Muscle of back (tissue), 13 donors: ENCODE measurements at places on chromosomes 6 and 20.
A peak's percentile ranks its signal among the peaks of the same experiment; 100 is the strongest.

DNA sequence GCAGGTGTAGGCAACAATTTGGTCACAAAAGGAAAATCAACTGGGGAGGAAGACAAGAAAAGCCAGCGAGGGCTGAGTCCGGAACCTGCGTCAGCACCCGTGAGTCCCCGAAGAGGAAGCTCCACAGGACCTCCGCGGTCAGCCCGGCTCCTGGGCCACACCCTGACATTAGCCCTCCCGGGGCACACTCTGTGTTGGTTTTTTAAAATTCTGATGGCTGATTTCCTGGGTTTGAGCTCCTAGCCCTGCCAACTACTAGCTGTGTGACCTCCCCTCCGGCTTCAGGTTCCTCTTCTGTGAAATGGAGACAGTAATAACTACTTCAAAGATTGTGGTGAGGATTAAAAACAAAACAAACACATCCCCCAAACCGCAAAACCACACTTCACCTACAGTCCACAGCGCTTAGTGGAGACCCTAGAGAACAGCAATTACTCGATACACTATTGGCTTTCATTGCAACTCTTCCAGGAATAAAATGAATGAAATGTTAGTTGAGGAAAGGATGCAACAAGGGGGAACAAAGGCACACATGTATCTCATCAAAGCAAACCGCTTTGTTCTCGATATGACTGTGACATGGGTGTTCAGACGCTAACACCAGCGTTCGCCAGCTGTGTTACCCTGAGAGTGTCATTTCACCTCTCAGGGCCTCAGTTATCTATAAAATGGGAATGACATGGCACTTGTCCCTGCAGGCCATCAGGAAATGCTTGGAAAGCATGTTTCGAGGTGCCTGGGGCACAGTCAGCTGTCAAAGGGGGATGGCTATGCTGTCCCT is 985 bp downstream of the ZBP1 start:
- no peak for DNase-seq

DNA sequence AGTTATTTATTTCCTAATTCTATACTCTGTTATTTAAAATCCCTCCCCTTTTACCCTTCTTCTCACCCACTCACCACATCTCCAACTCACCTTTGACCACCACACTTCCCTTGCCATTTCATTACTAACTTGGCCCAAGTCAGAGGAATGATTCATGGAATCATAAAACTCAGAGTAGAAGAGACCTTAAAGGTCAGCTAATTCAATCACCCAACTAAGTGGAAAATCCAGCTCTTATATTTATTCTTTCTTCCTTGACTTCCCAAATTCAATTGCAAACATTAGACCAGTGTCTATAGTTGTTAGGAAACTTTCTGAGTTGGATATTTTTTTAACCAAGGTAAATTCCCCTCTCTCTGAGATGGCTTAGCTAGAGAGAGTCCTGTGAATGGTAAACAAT is 26.5 kb upstream of the HEY2 start:
- no peak for DNase-seq

GRCh38 chr6:157172231-157172701 is 151.1 kb downstream of the TMEM242 start:
- no peak for DNase-seq

- no peak for DNase-seq
Measured at GRCh38 chr6:88890860-88891845, 72.3 kb downstream of the RNGTT start.

- peak; percentile 39 for DNase-seq
Measured at GRCh38 chr6:152636021-152636608, 1.0 kb downstream of the SYNE1 start.

GRCh38 chr20:56160956-56161355 is 87.6 kb upstream of the MC3R start:
- no peak for DNase-seq

DNA sequence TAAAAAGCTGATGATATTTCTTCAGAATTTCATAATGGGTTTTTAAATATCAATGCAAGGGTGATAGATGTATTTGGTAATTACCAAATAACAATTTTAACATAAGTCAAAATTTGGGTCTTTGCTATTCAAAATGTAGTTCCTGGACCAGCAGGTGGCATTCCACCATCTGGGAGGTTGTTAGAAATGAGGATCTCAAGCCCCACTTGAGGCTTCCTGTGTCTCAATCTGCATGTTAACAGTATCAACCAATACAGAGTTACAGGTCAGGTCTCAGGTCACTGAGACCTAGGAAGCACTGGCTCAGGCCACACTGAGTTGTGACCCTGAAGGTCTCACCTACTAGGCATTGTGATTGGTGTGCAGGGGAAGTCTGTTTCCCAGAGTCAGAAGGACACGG is 57.2 kb upstream of the MTRF1L start:
- no peak for DNase-seq

- DNase-seq = no peak
Measured at GRCh38 chr6:14317387-14317970, 199.9 kb downstream of the CD83 start.

DNA sequence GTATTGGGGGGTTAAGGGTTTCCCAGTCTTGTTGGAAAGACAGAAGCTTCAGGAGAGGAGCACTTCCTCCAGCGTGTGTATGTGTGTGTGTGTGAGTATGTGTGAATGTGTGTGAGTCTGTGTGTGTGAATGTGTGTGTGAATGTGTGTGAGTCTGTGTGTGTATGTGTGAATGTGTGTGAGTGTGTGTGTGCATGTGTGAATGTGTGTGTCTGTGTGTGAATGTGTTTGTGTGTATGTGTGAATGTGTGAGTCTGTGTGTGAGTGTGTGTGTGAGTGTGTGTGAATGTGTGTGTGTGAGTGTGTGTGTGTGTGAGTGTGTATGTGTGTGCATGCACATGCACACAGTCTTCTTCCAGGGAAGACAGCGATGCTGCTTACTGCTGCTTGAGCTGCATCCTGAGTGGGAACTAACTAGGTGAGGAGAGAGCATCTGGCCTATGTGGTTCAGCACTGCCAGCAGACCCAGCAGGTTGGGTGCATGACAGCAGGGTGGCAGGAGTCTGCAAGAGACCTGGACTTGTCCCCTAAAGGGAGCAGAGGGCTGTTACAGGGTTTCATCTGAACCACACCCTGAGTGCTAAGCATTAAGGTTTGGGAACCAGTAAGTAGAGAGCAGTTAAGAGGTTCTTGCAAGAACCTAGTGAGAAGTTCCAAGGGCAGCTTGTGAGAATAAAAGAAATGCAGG is 22.7 kb upstream of the CCND3 start:
- DNase-seq = no peak

DNA sequence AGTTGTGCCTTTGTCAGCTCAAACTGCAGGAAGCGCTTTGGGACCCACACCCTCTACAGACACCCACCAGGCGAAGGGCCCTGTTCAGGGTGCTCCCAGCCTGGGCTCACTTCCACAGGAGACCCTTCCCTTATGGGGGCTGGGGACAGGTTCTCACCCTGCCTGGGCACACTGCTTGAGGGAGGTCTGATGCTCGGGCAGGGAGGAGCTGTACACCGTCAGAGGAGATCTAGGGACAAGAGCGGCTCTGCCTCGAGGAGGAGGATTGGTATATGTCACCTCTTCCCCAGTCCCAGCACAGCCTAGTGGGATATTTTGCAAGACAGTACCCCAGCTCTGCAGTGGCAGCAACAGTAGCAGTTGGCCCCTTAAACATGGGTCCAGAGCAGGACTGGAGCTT is 26.9 kb downstream of the GJA10 start:
- no peak for DNase-seq

DNA sequence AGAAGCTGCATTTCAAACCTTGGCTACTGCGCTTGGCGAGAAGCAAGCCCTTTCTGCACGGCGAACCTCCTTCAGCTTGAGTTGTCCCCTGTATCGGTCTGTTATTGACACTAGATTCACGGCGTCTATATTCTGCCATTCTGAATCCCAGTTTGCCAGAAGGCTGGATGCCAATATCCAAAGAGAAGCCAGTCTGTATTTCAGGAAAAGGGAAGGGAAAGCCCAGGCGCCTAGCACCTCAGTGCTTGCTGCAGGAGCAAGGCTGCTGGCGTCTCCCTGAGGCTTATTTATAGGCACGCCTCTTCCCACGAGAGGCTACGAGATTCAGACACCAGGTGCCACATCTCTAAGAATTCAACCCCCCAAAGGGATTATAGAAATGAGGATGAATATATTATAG is 89.6 kb upstream of the CDH4 start:
- DNase-seq = no peak

DNA sequence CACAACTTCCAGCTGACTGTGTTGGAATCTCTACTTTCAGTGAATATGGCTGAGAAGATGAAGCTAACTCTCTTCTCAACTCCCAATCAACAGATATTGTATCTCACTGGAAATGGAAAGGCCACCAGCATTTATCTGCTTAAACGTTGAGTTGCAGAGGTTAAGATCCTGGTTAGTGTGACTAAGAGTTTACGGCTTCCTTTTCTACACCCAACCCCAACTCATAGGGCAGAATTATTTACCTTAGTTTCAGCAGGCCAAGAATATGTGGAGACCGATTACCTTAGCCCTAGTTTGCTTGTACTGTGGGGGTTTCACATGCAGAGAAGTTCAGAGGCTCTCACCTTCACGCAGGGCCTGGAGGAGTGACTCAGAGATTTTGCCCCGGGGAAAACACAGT is 1026.6 kb downstream of the EYS start:
- DNase-seq = no peak

DNA sequence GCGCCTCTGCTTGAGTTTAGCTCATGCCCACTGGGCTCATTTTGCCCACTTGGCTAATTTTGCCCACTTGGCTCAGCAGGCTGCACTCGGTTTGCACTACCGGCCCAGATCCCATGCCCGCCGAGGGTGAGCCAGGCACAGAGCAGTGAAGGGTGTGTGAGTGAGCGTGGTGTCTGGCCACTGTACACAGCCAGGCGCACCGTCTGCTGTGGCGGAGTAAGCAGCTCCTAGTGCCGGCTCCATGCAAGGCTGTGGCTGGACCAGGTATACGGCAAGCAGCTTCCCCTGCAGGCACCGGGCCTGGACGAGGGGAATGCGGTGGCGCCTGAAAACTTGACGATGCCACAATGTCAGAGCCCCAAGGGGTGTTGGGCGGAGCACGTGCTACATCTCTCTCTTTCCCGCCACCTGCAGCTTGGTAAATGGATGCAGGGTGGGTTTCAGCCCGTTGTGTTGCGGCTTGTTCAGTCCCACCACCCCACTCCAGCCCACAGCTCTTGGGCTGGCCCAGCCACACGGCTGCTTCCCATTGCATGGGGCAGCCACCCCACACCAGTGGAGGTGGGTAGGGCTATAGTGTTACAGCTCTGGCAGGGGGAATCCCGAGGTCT is 9.9 kb downstream of the OR2B6 start:
- no peak for DNase-seq

GRCh38 chr6:35161266-35161665 is 20.1 kb upstream of the TCP11 start:
- DNase-seq = no peak

DNA sequence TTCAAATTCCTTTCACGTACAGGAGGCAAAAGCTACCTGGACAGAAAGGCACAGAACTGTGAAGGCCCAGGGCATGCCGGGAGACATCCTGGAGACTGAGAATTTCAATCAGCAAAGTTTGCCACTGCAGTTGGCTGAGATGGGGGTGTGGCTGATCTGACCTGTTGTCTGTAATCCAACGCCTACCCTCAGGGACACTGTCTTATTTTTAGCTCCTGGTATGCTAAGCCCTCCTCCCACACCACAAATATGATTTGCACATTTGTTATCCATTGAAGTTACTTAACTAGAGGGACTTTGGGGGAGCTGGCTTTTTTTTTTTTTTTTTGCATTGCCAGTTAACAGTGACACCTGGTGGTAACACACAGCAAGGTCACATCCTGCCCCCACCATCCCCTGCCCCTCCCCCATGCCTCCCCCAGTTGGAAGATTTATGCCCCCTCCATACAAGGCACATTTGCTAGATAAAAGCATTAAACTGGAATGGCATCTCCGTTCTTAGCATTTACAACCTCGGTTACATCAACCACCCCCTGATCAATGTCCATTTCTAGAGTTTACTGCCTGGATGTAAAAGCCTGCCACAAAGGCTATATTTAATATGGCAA is 40.4 kb downstream of the TTI1 start:
- DNase-seq = peak; percentile 85
